ENCODE measurements at places on chromosomes 1 and 21.

DNA sequence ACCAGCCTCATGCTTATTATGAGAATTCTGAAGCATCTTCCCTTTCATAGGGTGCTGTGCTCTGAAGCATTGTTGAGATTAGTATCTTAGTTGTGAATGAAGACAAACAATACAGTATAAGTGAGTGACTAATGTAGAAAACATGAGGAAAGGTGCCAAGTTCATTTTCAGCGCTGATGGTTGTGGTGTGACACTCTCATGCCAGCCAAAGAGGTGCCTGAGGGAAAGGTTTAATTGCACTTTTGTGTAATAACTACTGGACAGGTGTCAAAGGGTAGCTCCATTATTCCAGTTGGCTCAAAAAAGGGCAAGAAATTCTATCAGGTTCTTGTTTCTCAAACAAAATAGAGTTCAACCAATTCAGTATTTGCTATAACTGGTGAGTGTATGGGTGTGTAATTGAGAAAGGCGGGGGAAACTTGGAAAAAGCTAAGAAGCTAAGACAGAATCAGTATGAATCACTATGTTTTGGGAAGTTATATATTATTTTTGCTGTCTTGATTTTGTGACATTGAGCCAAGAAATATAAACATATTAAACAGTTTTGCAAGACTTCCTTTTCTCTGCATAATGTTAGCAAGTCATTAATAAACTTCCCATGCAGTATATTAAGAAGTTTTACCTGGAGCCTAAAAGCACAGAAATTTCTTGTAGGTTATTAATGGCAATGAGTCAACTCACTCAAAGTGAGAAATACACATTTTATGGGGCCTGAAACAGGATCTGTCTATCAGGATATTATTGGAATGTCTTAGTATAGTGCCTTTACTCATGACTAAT, 31.8 kb downstream of the KCNK2 start:
- peak; percentile 14 for DNase-seq

- DNase-seq, result peak; percentile 94
These were observed 11.5 kb downstream of the MCL1 start for GRCh38 chr1:150567717-150568593.

DNA sequence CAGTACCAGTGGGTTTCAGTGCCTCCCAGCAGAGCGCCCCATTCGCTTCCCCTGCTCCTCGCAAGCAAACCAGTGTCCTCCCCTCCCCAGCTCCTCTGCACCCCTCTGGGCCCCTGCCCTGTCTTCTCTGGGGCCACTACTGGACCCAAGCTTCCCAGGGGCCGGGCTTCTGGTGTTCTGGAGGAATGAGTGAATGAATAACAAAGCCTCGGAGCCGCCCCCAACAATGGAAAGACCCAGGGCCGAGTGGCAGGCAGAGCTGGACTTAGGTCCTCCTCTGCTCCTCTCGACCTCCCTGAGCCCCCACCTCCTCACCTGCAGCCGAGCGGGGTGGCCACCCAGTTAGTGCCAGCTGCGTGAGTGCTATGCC, 37.6 kb downstream of the MATN1 start:
- no peak for DNase-seq

- no peak for DNase-seq
These were observed 18.7 kb downstream of the DUSP10 start for GRCh38 chr1:221723018-221723847.

DNA sequence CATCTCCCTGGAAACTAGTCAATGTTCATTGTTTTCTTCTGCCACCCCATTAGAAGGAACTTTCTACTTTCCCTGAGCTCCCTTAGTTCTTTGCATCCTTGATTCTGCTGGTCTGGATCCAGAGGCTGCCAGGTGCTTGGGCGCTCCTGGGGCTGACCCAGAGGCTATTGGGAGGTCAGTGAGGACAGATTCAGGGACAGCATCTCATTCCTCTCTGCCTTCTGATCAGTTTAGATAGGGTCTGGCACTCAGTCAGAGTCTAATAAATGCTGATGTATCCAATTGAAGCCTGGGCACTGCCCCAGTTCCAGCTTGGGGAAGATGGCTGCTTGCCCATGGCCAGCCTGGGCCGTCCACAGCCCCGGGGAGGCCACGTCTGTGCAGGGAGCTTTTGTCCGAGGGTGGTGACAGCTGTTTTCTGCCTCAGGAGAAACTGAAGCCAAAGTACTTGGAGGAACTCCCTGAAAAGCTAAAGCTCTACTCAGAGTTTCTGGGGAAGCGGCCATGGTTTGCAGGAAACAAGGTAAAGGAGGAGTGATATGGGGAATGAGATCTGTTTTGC, 2.3 kb downstream of the GSTM1 start:
- DNase-seq, result no peak

- DNase-seq, result no peak
These were observed 60.0 kb downstream of the NRIP1 start for GRCh38 chr21:15004721-15005370.

All from muscle of leg (tissue), 16 donors.